Upper lobe of left lung (tissue), 6 donors: ENCODE measurements at places on chromosomes 4 and X. TPM values are rescaled to one million over a fixed set of nuclear protein-coding genes. Genes with fewer than 3 reads are reported as not detected.

- DNase-seq, result no peak
These were observed 6.7 kb downstream of the ARAP2 start for GRCh38 chr4:36237366-36238313.

DNA sequence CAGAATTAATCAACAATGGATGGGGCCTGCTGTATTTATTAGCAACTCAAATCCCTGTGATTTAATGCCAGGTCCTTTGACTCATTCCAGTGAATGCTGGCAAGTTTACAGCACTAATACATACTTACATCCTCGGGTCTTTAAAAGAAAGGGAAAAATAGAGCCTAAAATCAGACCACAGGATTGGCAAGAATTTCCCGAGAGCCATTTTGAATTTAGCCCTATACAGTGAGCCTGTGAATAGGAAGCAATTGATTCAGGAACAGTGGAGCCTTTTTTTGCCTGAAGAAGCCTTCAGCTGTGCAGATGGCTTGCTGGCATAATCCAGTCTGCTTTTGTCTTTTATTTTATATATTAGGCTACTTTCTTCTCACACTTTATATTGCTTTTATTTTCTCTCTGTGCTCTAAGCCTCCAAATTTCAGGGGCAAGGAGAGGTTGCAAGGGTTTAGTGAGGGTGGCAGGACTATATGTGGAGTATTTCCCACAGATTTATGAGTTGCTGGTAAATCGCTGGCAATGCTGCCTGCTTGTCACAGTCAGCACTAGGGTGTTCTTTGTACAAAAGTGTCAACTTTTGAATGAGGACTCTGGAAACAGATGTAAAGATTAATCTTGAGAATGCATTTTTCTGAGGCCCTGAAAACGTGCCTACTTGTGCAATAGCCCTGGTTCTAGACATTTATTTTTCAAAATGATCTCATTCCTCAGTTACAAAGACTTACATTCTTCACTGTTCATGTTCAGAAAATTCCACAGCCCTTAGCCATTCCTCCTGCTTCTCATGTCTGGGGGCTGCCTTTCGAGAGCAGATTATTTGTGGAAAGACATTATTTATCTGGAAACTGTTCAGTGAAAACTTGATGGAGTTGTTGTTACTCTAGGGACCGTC is 303.5 kb downstream of the SPRY1 start:
- no peak for DNase-seq

- no peak for DNase-seq
These were observed 56.6 kb upstream of the SLC6A14 start for GRCh38 chrX:116379854-116380253.

- DNase-seq, result no peak
These were observed 3.8 kb downstream of the CD99 start for GRCh38 chrX:2694914-2695267.

COL4A5 gene
- 20.6 TPM for total RNA-seq

HPGD gene
- 39.8 TPM for total RNA-seq

SSX2 gene
- total RNA-seq, result not detected
